Naive thymus-derived CD4-positive, alpha-beta T cell (primary cell): ENCODE measurements at places on chromosomes 13 and 19. TPM values are rescaled to one million over a fixed set of nuclear protein-coding genes. Genes with fewer than 3 reads are reported as not detected.

GRCh38 chr13:75789451-75790197 lies 153.5 kb downstream of the LMO7 start:
- no peaks in the 10 kb centered on the region for H3K36me3 ChIP-seq
- no peak overlapping the region for H3K4me3 ChIP-seq
- H3K4me1 ChIP-seq = no peaks in the 10 kb centered on the region
- no peak for DNase-seq

Gene ZNF229
- polyA plus RNA-seq = 2.4 TPM

Gene SYCN
- not detected for polyA plus RNA-seq

- DNase-seq = no peak
- H3K27me3 ChIP-seq = no peaks in the 10 kb centered on the region
- peaks cover 9% of the 10 kb centered on the region for H3K4me1 ChIP-seq
- H3K4me3 ChIP-seq = no peak overlapping the region
Measured at GRCh38 chr19:48987323-48987722, 5.8 kb downstream of the GYS1 start.

DNA sequence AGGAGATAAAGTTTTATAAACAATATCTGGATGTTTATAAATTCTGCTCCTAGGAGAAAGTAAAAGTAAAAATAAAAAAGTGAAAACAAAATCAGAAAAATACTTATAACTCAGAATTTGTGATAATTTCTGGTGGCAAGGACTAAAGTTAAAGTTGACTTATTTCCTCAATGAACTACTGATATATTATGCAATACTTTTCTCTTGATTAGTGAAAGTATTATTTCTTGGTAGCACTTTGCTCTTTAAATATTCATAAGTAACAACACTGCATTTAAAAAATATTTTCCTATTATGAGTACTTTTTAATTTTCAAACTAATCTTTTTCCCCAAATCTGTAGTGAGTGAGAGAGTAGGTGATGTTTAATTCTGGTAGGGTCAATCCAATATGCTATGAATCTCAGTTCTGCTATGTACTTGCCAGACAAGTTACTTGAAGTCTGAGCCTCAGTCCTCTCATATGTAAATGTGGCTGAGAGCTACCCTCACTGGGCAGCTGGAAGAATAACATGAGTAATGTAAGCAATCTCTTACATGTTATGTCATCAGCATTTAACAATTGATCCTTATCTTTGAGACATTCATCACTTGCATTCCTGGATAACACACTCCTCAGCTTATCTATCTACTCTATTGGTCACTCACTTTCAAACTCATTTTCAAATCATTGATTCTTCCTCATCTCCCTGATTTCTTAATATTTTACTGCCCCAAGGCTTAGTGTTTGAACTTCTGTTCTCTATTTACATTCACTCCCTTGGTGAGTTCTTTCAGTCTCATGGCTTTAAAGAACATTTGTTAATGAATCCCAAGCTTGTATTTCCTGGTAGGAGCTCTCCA lies 239.0 kb downstream of the RGCC start:
- no peak overlapping the region for H3K4me3 ChIP-seq
- DNase-seq = no peak
- no peaks in the 10 kb centered on the region for H3K27me3 ChIP-seq

Gene NKG7
- 8.9 TPM for polyA plus RNA-seq

- no peaks in the 10 kb centered on the region for H3K27me3 ChIP-seq
- DNase-seq = no peak
- H3K27ac ChIP-seq = no peak within 1 kb of the TSS
- H3K4me1 ChIP-seq = peaks cover 5% of the 10 kb centered on the region
- H3K36me3 ChIP-seq = no peaks in the 10 kb centered on the region
Measured at GRCh38 chr19:54502518-54503048, at the start of gene LAIR2. LAIR2 (plus strand) TSS chr19:54502831; CDS start chr19:54502919, 88 bp downstream.

GRCh38 chr13:35736876-35737275 lies 260.4 kb upstream of the MAB21L1 start:
- no peak for DNase-seq
- no peaks in the 10 kb centered on the region for H3K4me1 ChIP-seq
- no peak overlapping the region for H3K27ac ChIP-seq
- no peaks in the 10 kb centered on the region for H3K36me3 ChIP-seq
- no peaks in the 10 kb centered on the region for H3K27me3 ChIP-seq
- H3K4me3 ChIP-seq = no peak overlapping the region

DNA sequence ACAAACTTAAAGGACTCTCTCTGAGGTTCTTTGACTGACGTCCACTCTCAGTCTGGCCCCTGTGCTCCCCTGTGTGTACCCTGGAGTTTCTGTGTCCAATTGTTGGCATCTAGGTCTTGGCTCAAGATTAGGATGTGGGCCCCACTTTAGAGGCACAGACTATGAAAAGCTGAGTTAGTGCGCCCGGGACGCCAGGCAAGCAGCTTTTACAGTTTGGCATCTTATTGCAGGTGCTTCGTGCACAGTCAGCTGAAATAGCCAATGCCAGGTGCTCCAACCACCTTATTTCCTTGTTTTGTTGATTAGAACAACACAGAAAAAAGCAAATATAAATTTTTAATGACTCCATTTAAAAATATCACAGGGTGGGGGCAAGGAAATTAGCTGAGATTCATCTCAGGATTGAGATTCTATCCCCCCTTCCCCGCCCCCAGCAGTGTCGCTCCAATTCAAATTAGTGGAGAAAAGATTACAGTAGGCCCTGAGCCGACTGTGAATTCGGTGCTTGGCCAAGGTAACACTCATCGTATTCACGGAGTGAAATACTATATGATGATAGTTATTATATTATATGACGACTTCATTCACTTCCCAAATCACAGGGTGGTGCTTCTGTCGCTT lies 4.3 kb downstream of the SOX1 start:
- H3K36me3 ChIP-seq = no peaks in the 10 kb centered on the region
- H3K27me3 ChIP-seq = peaks cover 4% of the 10 kb centered on the region
- H3K4me1 ChIP-seq = no peaks in the 10 kb centered on the region
- DNase-seq = no peak
